ENCODE measurements at places on chromosomes 16 and 17. TPM values are rescaled to one million over a fixed set of nuclear protein-coding genes. Genes with fewer than 3 reads are reported as not detected.

DNA sequence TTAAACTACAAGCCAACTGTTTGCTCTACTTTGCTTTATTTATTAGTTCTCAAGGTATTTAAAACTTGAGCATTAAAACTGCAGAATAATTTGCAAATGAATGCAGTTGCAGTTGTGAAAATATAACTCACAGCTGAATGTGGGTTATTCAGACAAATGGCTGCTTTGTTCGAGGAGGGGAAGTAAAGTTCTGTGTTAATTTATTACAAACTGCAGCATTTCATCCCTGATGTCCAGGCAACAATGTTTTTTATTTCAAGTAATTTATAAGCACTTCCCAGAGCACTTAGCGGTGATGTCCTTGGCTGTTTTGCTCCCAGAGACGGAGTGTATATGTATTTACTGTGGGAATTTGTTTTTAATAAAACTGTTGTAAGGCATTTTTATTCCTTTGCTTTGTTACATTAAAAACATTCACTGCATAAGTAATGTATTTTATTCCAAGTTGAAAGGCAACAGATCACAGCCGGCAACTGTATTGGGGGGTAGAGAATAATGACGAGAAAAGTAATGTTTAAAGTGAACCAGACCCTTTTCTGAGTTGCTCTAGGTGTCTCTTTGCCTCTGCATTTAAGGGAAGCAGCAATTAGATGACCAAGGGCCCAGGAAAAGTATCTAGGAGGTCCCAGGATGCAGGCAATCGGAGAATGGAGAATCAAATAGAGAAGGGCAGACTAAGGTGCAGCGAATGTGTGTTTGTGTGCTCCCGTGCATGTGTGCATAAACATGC is 291.2 kb upstream of the SALL1 start:
- DNase-seq = no peak

GRCh38 chr17:3907483-3908216 is 8.6 kb downstream of the P2RX1 start:
- DNase-seq = no peak

GRCh38 chr17:30969989-30970830 is 629 bp upstream of the RNF135 start:
- DNase-seq = no peak

ZACN gene
- total RNA-seq = not detected

Data from pulmonary artery endothelial cell (primary cell).